ENCODE measurements at places on chromosomes 16 and 17.

DNA sequence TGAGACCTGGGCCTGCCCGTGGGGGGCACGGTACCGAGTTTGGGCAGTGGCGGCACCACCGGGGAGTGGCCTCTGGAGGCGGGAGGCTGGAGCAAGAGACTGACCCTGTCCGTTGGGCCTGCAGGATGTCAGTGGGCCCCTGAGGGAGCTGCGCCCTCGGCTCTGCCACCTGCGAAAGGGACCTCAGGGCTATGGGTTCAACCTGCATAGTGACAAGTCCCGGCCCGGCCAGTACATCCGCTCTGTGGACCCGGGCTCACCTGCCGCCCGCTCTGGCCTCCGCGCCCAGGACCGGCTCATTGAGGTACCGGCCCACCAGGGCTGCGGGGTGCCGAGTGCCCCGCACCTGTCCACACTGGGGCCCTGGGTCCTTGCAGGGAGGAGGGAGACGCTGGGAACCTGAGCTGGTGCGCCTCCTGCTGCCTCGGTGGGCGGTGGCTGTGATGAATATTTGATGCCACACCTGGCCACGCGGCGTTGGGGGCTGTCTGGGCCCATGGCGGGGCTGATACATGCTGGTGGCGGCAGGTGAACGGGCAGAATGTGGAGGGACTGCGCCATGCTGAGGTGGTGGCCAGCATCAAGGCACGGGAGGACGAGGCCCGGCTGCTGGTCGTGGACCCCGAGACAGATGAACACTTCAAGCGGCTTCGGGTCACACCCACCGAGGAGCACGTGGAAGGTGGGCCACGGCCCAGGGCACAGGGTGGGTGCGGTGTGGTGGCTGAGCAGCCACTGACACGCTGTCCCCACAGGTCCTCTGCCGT, 9.7 kb downstream of the NHERF2 start:
- no peak for DNase-seq

- no peak for DNase-seq
Observed at GRCh38 chr17:28828294-28829040, 14.1 kb downstream of the FAM222B start.

- DNase-seq = no peak
Observed at GRCh38 chr17:30554839-30555751, 77.9 kb downstream of the GOSR1 start.

DNA sequence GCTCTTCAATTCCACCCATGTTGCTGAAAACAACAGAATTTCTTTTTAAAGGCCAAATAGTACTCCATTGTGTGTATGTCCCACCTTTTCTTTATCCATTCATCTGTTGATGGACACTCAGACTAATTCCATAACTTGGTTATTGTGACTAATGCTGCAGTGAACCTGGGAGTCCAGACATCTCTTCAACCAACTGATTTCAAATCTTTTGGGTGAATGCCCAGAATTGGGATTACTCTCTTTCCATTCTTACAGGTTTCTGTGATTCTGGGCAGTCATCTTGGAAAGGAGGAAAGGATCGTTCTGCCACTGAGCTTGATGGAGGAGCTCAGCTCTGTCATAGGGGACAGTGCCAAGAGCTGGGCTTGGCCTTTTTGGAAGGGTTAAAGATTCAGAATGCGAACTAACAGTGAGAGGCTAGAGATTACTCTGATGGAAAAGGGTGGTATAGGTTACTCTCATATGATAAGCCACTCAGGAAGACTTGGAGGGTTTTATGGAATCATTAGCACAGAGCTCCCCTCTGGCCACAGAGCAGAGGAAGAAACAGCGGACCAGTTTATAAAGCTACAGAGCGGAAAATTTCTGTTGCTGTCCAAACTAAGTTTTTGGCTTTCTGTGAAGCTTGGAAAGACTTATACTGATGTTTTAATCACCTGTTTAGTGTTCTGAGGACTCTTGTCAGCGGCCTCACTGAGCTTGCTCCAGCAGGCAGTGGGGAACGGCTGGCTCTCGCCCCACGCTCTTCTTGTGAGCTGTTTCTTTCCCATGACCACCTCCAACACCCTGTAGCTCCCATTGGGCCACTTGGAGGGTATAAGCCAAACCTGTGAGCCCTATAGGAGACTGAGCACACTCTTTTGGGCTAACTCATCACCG, 48.3 kb downstream of the HIC1 start:
- DNase-seq = no peak

GRCh38 chr17:69696650-69697049, 282.2 kb downstream of the MAP2K6 start:
- DNase-seq = no peak

Measured in T-helper 17 cell (primary cell).